H1 (cell line): ENCODE measurements at places on chromosomes 6 and 20. TPM values are rescaled to one million over a fixed set of nuclear protein-coding genes. Genes with fewer than 3 reads are reported as not detected.
A peak's percentile ranks its signal among the peaks of the same experiment; 100 is the strongest.

DNA sequence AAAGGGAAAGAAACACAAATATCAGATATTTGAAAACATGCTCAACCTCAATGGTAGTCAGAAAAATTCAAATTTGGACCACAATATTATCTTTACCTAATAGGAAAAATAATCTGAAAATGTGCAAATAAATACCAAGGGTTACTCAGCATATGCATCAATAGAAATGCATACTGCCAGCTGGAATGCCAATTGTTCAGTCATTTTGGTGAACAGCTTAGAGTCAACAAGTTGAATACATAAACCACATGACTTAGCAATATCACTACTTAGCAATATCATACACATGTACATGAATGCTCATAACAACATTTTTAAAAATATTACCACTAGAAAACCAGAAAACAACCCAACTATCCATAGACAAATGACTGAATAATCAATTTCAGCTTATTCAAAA, 212.7 kb downstream of the PTPRK start:
- H3K27me3 ChIP-seq: no peaks in the 10 kb centered on the region
- H3K4me3 ChIP-seq: no peak overlapping the region
- no peak overlapping the region for H3K27ac ChIP-seq
- no peaks in the 10 kb centered on the region for H3K36me3 ChIP-seq
- H3K4me1 ChIP-seq: no peaks in the 10 kb centered on the region

GRCh38 chr20:24787071-24787470, 162.0 kb upstream of the CST7 start:
- H3K4me3 ChIP-seq: no peak overlapping the region
- H3K4me1 ChIP-seq: peaks cover 3% of the 10 kb centered on the region; the same call in 1 of the 2 replicates
- H3K27ac ChIP-seq: no peak overlapping the region
- H3K27me3 ChIP-seq: no peaks in the 10 kb centered on the region

DNA sequence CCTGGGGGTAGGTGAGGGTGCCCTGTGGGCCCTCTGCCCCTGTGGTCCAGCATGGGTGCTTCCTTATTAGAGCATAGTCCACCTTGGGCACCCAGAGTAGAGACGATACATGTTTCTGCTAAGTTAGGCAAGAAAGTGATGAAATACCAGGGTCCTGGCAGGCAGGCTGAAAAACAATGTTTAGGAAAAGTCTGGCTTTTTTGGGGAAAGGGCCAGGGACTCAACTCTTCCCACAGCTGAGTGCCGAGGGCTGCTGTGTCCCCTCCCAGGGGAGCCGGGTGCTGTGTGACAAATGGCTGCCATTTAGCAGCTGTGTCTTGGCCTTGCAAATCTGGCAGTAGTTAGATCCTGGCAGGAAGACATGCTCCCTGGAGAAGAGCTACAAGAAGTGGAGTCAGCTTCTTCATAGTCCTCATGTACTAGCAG, 61.5 kb downstream of the RREB1 start:
- no peaks in the 10 kb centered on the region for H3K27me3 ChIP-seq
- no peak overlapping the region for H3K4me3 ChIP-seq
- H3K27ac ChIP-seq: no peak overlapping the region
- DNase-seq: peak; percentile 38
- H3K4me1 ChIP-seq: peaks cover 28% of the 10 kb centered on the region

GRCh38 chr6:170087941-170088581, 202.8 kb downstream of the DLL1 start:
- DNase-seq: peak; percentile 43
- H3K27me3 ChIP-seq: no peaks in the 10 kb centered on the region
- H3K4me3 ChIP-seq: no peak overlapping the region
- no peaks in the 10 kb centered on the region for H3K36me3 ChIP-seq
- no peak overlapping the region for H3K27ac ChIP-seq

GRCh38 chr6:159836718-159837490, 36.8 kb downstream of the PNLDC1 start:
- no peak overlapping the region for H3K27ac ChIP-seq
- no peaks in the 10 kb centered on the region for H3K36me3 ChIP-seq
- no peaks in the 10 kb centered on the region for H3K4me1 ChIP-seq
- H3K4me3 ChIP-seq: no peak overlapping the region
- H3K27me3 ChIP-seq: no peaks in the 10 kb centered on the region

DNA sequence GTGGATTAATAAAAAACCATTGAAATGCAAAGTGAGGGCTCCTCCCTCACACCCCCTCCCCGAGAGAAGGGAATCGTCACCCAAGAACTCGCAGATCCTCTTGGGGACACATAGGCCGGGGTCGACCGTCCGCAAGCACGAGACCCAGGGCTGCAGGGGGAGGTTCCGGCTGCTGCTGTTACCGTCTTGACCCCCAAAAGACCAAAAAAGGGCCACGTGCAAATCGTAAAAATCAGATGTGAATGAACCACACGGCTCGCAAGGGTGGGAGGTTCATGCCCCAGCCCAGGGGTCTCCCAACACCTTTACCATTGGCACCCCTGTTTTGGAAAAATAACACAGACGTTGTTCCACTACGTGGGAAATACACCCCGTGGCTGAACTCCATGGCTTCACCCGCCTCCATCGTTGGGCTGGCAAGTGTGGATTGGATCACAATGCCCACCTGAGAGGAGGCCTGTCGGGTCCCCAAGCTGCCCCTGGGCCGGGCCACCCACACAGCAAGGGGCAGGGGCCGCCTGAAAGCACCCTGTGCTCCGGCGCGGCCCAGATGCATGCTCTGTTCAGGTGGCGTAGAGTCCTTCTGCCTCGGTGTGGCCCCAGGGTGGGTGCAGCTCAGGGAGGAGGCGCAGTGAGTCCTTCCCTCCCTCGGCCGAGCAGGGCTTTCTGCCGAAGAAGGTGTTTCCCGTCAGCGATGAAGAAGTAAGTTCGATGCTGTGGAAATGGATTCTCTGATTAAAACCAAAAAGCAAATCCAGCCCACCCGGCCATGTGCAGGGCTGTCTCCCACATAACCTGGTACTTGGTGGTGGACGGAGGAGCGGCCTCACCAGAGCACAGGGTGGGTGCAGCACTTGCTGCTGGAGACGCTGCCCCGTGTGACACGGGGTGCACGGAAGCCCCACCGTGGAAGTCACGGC, 85.0 kb downstream of the YTHDF1 start:
- H3K4me3 ChIP-seq: no peak overlapping the region
- H3K27me3 ChIP-seq: no peaks in the 10 kb centered on the region
- H3K27ac ChIP-seq: no peak overlapping the region
- no peak for DNase-seq
- H3K36me3 ChIP-seq: no peaks in the 10 kb centered on the region

GRCh38 chr6:110214338-110214737, 34.1 kb downstream of the CDC40 start:
- H3K36me3 ChIP-seq: peaks cover 15% of the 10 kb centered on the region
- H3K27ac ChIP-seq: no peak overlapping the region
- no peak overlapping the region for H3K4me3 ChIP-seq

DNA sequence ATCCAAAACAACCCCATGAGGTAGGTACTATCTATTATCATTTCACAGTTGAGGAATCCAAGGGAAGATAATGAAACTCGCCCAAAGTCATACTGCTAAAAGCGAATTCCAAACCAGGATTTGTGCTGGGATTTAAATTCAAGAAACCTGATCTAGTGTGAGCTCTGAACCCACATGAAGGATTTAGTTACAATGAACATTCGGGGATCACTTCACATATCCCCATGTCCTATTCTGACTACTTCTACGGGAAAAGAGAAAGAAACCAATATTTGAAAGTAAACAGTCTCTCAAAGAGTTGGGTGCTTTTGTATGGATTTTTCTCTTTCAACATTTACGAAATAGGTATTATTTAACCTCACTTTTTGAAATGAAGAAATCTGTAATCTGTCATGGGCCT, 12.9 kb downstream of the RANBP9 start:
- no peak overlapping the region for H3K27ac ChIP-seq
- DNase-seq: no peak
- H3K27me3 ChIP-seq: no peaks in the 10 kb centered on the region

DNA sequence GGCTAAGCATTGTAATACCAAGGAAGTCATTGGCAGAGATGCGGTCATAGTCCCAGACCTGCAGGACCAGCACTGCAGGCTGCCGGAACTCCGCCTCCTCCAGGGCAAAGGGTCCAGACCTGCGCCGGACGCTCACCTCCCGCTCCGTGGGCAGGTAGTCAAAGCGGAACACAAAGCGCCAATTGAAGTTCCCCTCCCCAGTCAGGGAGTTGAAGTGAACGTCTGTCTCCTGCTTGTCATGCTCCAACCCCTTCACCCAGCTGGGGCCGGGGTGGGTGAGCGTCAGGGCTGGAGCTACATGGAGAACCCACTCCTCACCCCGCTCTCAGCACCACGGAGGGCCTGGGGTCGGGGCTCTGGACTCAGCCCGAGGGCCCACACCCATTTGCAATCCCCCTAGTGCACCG, 18.2 kb downstream of the ERGIC3 start:
- H3K36me3 ChIP-seq: peaks cover 7% of the 10 kb centered on the region; the same call in 1 of the 2 replicates
- H3K4me3 ChIP-seq: no peak overlapping the region
- no peak overlapping the region for H3K27ac ChIP-seq

- no peak for DNase-seq
- no peaks in the 10 kb centered on the region for H3K36me3 ChIP-seq
- peaks cover 15% of the 10 kb centered on the region for H3K4me1 ChIP-seq
- no peak overlapping the region for H3K27ac ChIP-seq
- H3K27me3 ChIP-seq: no peaks in the 10 kb centered on the region
- H3K4me3 ChIP-seq: no peak overlapping the region
Observed at GRCh38 chr6:84061613-84062398, 28.2 kb downstream of the MRAP2 start.

GRCh38 chr6:13370623-13371022, 42.3 kb upstream of the TBC1D7 start:
- no peaks in the 10 kb centered on the region for H3K27me3 ChIP-seq
- no peak overlapping the region for H3K4me3 ChIP-seq
- peaks cover 15% of the 10 kb centered on the region for H3K4me1 ChIP-seq
- no peak overlapping the region for H3K27ac ChIP-seq
- no peak for DNase-seq

DNA sequence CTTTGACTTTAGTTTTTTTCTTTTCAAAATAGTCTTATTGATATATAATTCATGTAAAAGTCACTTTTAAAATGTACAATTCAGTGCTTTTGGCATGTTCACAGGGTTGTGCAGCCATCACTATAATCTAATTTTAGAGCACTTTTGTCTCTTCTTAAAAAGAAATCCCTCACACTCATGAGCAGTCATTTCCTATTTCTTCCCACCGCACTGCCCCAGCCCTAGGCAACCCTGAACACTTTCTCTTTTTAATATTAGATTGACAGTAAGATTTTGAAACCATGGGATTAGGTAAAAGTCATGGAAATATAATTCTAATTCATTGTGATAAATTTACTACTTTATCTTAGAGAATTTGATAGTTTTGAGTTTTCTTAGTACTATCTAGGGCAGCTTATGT, 309.4 kb downstream of the UTRN start:
- no peaks in the 10 kb centered on the region for H3K4me1 ChIP-seq
- no peaks in the 10 kb centered on the region for H3K27me3 ChIP-seq
- H3K27ac ChIP-seq: no peak overlapping the region
- H3K36me3 ChIP-seq: peaks cover 11% of the 10 kb centered on the region; the same call in 1 of the 2 replicates
- H3K4me3 ChIP-seq: no peak overlapping the region
- no peak for DNase-seq

GRCh38 chr6:45780523-45780922, 235.1 kb downstream of the CLIC5 start:
- no peak overlapping the region for H3K27ac ChIP-seq
- no peaks in the 10 kb centered on the region for H3K27me3 ChIP-seq

GRCh38 chr20:42862446-42862845, 327.3 kb downstream of the PTPRT start:
- H3K27ac ChIP-seq: no peak overlapping the region
- no peaks in the 10 kb centered on the region for H3K36me3 ChIP-seq
- H3K4me3 ChIP-seq: no peak overlapping the region
- peaks cover 7% of the 10 kb centered on the region for H3K4me1 ChIP-seq
- H3K27me3 ChIP-seq: no peaks in the 10 kb centered on the region

DNA sequence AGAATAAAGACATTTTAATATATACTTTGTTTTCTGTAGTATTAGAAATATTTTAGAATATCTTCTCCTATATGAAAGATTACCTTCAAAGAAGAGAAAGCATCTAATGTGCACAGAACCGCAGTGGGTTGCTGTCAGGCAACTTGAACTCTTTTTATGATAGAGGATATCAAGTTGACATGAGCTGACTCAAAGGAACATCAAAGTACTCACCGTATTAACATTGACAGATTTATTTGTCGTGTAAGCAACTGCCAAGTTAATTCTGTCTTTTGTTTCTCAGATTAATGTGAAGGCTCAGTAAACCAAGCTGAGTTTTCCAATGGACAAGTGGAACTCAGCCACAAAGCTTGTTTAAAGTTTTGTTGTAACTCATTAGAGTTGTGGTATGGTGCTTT, 2.2 kb upstream of the GINM1 start:
- H3K27ac ChIP-seq: no peak overlapping the region
- no peak overlapping the region for H3K4me3 ChIP-seq
- H3K4me1 ChIP-seq: no peaks in the 10 kb centered on the region

GRCh38 chr6:160260803-160261450, 2.3 kb upstream of the SLC22A2 start:
- no peaks in the 10 kb centered on the region for H3K27me3 ChIP-seq
- no peak overlapping the region for H3K27ac ChIP-seq
- no peak overlapping the region for H3K4me3 ChIP-seq
- no peak for DNase-seq
- H3K36me3 ChIP-seq: no peaks in the 10 kb centered on the region
- peaks cover 2% of the 10 kb centered on the region for H3K4me1 ChIP-seq

- DNase-seq: no peak
- no peak overlapping the region for H3K27ac ChIP-seq
- no peaks in the 10 kb centered on the region for H3K27me3 ChIP-seq
- H3K4me3 ChIP-seq: no peak overlapping the region
- H3K36me3 ChIP-seq: peaks cover 30% of the 10 kb centered on the region
- no peaks in the 10 kb centered on the region for H3K4me1 ChIP-seq
Observed at GRCh38 chr6:36688063-36688738, 9.4 kb upstream of the RAB44 start.

GRCh38 chr20:32314768-32315167, 37.3 kb downstream of the KIF3B start:
- no peak overlapping the region for H3K4me3 ChIP-seq
- H3K4me1 ChIP-seq: no peaks in the 10 kb centered on the region
- H3K36me3 ChIP-seq: no peaks in the 10 kb centered on the region
- no peaks in the 10 kb centered on the region for H3K27me3 ChIP-seq
- no peak for DNase-seq

GRCh38 chr6:49849213-49849907, 17.0 kb downstream of the CRISP1 start:
- no peak for DNase-seq
- no peak overlapping the region for H3K4me3 ChIP-seq
- H3K36me3 ChIP-seq: no peaks in the 10 kb centered on the region
- no peaks in the 10 kb centered on the region for H3K27me3 ChIP-seq
- H3K4me1 ChIP-seq: no peaks in the 10 kb centered on the region

Gene ITPA
- 80.9 and 94.0 TPM in 2 replicates for total RNA-seq

Gene IL17A
- total RNA-seq: not detected in 2 replicates

Gene RAET1E
- not detected in 2 replicates for total RNA-seq

Gene CNBD2
- 1.8 and 2.6 TPM in 2 replicates for total RNA-seq

Gene TBC1D7
- total RNA-seq: 55.2 and 59.9 TPM in 2 replicates

Gene RIMS4
- 44.2 and 49.8 TPM in 2 replicates for total RNA-seq

Gene HDGFL1
- not detected in 2 replicates for total RNA-seq

Gene CLDN20
- total RNA-seq: not detected in 2 replicates

Gene SLC17A9
- 31.1 and 35.2 TPM in 2 replicates for total RNA-seq

Gene SIRPB1
- total RNA-seq: 0.54 and 0.99 TPM in 2 replicates

Gene BPIFB2
- not detected in 2 replicates for total RNA-seq

Gene SEL1L2
- total RNA-seq: not detected in 2 replicates

Gene ASIP
- not detected in 2 replicates for total RNA-seq
